Sciatic nerve (tissue), 2 donors: ENCODE measurements at places on chromosomes 13 and 19. TPM values are rescaled to one million over a fixed set of nuclear protein-coding genes. Genes with fewer than 3 reads are reported as not detected.

GRCh38 chr19:50147462-50148423 lies 15.3 kb downstream of the IZUMO2 start:
- peak; percentile 89 for DNase-seq

DNA sequence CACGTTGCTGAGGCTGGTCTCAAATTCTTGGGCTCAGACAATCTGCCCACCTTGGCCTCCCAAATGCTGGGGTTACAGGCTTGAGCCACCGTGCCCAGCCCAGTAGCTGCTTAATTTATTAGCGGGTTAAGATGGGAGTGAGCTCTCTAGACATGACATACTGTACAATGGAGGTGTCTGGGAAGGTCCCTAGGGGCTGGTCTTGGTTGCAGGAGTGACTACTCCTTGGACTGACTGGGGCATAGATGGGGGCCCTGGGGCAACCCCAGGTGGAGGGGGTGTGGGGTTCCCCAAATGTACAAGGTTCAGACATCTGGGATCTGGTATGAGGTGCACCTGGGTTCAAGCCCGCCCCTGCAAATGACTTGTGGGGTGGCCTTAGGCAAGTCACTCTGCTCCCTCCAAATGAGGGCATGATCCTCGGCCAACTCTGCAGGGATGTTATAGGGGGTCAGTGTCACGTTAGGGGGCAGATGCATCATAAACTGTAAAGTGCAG lies 12.8 kb downstream of the CIB3 start:
- DNase-seq: no peak

DNA sequence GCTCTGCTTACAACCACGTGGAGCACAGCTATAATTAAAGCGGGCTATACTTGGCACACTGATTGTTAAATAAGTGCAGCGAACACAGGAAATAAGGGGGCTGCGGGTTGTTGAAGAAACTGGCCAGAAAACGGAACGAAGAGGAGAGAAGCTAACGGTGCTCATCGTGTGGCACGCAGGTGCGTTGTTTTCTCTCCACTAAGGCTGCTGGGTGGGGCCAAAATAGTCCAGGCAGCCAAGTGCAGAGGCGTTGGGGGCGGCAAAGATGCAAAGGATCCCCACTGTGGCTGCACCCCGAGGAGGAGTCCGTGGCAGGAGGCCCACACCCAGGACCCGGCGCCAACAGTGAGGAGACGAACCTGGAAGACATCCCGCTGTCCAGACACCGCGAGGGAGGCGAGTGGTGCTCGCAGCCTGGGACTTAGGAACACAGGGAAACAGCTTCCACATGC lies 8.1 kb upstream of the ARL11 start:
- no peak for DNase-seq

DNA sequence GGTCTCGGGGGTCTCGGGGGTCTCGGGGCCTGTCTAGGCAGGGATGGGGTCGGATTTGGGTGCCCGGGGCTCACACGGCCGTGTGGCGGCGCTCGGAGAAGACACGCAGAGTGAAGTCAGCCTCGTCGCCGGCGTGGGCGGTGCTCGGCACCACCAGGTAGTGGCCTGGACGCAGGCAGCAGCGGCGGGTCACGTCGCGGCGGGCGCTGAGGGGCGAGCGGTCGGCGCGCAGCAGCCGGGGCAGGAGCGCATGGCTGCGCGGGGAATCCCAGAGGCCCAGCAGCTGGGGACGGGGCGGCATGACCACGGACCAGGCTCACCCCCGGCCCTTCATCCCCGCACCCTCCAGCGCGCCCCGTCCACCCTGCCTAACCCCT lies 8.2 kb downstream of the CAPN12 start:
- DNase-seq: peak; percentile 75

DMRTC2 gene
- total RNA-seq: not detected
